MG63 (cell line): ENCODE measurements at places on chromosomes 16 and 17. TPM values are rescaled to one million over a fixed set of nuclear protein-coding genes. Genes with fewer than 3 reads are reported as not detected.
A peak's percentile ranks its signal among the peaks of the same experiment; 100 is the strongest.

- DNase-seq: peak; percentile 89
These were observed 394.1 kb downstream of the SOX9 start for GRCh38 chr17:72514891-72515290.

DNA sequence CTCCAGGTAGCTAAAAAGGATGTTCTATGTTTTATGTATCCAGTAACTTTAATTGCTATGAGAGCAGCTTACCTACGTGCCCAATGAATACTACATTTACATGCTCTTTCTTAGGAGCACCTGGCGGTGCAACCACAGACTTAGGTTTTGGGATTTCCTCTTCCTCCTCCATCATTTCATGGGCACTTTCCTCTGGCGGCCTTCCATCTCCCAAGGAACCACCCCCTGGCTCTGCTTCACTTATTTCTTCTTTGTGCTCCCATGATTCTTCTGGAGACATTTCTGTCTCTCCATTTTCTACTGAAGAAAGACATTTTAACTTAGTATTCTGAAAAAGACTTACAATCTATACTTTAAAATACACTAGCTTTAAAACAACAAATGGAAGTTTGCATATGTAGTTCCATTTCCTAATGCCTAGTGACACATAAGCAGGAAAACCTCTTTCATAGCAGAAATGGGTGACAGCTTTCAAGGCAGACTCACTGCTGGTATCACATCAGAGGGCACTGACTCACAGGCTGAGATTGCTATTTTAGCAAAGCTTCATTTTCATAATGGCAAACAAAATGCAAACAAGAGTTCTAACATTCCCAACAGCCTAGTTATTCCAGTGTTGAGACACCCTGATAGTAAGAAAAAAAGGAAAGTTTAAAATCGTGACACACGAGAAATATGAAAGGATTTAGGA is 19.1 kb downstream of the GSPT1 start:
- DNase-seq: peak; percentile 43

GRCh38 chr17:63695889-63696288 is 4.0 kb downstream of the LIMD2 start:
- DNase-seq: no peak

- no peak for DNase-seq
These were observed 331.5 kb downstream of the HAPSTR1 start for GRCh38 chr16:9422762-9423513.

HBA2 gene
- not detected in 2 replicates for total RNA-seq

KRTAP9-4 gene
- not detected in 2 replicates for total RNA-seq
